ENCODE measurements at places on chromosomes 5 and 9.

DNA sequence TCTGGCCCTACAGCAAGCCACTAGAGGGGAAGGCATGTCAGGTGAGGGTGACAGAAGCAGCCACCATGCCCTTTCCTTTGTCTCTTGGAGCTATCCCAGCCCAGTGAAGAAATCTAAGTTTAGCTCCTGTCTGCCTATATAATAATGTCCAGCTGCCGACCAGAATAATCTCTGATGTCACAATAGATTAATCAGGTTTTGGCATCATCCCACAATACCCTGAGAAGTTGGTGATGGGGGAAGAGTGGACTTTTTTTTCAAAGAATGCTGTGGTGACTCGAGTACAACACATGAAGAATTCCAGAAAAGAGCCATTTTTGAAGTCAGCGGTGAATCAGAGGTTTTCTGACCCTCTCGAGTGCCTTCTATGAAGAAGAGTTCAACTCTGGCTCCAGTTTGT, 1.7 kb upstream of the TSLP start:
- no peak for DNase-seq

DNA sequence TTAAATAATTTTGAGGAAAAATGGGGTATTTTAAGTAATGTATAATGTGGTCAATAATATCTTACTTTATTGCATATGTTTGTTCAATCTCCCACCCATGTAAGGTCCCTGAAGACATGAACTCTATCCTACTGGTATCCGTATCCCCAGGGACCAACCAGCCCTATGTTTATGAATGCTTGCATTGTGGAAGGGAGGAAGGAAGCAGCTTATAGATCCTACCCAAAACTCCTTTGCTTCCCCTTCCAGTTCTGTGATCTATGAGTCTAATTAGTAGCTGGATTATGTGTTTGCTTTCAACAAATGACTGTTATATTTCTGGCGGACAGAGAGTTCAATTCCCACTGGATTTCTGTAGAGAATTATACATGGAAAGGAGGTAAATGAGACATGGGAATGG, 45.6 kb downstream of the CNTRL start:
- no peak for DNase-seq

GRCh38 chr5:159091596-159092331, 8.0 kb downstream of the EBF1 start:
- no peak for DNase-seq

- no peak for DNase-seq
These were observed 476.2 kb downstream of the SEMA5A start for GRCh38 chr5:9069650-9070049.

DNA sequence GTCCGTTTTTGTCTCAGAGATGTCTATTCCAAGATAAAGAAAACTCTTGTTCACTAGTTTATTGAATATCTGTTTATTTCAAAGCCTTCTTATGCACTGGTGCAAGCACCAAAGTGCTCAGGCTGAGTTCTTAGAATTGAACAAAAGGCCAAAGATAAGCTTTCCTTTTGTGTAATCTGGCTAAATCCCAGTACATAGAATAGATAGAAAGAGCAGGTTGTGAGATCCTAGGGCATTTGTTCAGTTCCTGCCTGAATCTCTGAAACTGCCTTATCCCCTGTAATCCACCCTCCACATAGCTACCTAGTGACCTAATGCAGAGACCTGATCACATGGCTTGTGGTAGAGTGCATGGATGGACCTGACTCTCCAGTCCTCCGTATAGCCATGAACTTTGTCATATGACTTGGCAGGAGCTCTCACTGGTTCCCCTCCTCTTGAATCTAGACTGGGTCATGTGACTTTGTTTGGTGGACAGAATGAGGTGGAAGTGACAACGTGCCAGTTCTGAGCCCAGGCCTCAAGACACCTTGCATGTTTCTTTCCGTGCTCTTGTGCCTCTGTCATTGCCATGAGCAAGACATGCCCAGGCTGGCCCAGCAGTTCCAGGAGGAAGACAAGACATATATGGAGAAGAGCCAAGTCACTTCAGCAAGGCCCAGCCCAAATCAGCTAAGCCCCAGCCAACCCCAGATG, 139.3 kb upstream of the SHB start:
- no peak for DNase-seq

DNA sequence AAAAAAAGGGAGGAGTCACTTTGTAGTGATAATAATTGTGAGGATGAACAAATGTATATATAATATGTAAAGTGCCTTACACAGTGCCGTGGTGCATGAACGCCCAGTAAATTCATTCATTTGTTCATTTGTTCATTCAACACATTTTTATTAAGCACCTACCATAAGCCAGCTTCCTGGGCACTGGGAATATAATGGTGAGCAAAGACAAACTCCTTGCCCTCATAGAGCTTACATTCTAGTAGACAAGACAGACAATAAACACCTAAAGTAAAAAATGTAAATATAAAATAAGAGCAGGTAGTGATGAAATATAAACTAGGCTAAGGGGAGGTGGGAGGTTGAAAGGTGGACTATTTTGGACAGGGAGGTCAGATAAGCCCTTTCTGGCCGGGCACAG, 32.0 kb downstream of the SPRY4 start:
- no peak for DNase-seq

DNA sequence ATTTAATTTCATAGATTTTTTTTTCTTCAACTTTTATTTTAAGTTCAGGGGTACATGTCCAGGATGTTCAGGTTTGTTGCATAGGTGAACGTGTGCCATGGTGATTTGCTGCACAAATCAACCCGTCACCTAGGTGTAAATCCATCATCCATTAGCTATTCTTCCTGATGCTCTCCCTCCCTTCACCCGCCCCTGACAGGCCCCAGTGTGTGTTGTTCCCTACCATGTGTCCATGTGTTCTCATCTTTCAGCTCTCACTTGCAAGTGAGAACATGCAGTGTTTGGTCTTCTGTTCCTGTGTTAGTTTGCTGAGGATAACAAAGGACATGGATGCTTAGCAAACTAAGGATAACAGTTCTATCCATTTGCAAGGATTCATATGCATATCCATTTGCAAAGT, 209.1 kb upstream of the ADCY2 start:
- DNase-seq, result no peak

- DNase-seq, result no peak
These were observed 158.5 kb upstream of the CLINT1 start for GRCh38 chr5:158017469-158017868.

- no peak for DNase-seq
These were observed 1173.4 kb upstream of the ACO1 start for GRCh38 chr9:31210978-31211570.
